ENCODE measurements at places on chromosomes 1 and 21. TPM values are rescaled to one million over a fixed set of nuclear protein-coding genes. Genes with fewer than 3 reads are reported as not detected.

DNA sequence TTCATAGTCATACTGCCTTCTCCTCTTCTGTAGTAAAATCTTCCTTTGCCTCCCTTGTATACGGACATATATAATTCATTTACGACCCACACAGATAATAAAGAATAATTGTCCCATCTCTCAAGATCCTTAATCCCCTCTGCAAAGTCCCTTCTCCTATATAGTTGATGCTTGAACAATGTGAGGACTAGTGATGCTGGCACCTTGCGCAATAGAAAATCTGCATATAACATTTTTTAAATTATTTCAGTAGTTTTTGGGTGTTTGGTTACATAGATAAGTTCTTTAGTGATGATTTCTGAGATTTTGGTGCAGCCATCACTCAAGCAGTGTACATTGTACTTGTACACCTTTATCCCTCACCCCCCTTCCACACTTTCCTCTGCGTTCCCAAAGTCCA, 21.0 kb downstream of the DIRAS3 start:
- no peak overlapping the region for H3K4me3 ChIP-seq
- no peaks in the 10 kb centered on the region for H3K4me1 ChIP-seq
- no peaks in the 10 kb centered on the region for H3K27me3 ChIP-seq
- DNase-seq = no peak

DNA sequence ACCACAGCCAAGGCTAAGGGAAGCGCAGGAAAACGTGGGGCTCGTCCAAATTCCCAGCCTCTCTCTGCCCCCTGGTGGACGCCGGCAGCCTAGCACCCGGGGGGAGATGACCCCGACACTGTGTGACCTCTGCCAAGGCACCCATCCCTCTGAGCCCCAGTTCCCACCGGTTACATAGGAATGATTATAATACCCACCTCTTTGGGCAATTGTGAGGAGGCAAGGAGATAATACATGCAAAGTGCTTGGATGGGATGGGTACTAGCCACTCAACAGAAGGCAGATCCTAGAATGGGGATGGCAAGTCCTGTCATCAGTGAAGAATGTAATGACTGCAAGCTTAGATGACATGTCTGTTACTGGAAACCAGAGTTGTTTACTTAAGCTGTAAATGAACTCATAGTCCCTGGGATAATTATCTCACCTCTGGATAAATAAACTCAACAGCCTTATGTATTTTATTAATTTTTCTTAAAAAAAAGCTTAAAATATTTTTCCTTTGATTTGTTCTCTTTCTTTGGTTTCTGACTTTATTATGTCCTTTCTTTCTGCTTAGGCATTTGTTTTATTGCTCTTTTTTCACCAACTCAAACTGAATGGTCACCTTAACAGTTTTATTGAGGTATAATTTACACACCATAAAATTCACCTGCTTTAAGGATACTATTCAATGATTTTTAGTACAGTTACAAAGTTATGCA, 11.3 kb upstream of the BMP8B start:
- H3K36me3 ChIP-seq = no peaks in the 10 kb centered on the region
- peak; percentile 33 for DNase-seq
- H3K4me1 ChIP-seq = no peaks in the 10 kb centered on the region
- H3K27me3 ChIP-seq = no peaks in the 10 kb centered on the region
- no peak overlapping the region for H3K27ac ChIP-seq

DNA sequence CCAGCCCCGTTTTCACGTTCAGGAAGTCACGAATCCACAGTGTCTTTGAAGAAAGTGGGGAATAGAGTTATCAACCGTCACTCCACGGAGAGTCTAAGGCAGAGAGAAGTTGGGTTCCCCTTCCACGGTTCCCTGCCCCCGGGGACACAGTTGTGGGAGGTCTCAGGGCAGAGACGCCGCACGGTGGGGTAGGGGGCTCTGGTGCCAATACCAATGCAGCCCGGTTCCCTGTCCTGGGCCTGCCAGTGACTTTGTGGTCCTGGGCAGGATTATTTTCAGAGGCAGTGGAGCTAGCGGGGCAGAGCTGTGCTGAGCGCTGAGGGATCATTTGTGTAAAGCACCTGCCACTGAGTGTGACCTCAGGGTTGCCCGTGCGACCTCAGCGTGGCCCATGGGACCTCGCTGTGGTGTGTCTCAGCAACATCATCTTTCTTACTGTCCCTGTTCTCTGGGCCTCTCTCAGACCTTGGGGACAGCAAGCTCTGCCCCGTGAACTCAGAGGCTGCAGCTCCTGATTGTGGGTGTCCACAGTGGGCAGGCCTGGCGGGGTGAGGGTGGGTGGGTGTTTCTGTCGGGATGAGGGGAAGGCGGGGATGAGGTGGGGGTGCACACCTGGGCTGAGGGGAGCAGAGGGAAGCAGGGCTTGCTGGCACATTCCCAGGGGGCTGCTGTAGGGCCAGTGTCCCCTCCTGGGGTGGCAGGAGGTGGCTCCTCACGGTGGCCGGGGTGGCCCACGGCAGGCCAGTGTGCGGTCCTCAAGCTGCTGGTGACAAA, 65.2 kb downstream of the AGPAT3 start:
- no peak overlapping the region for H3K4me3 ChIP-seq
- H3K27ac ChIP-seq = peak overlapping the region; percentile 88
- H3K4me1 ChIP-seq = no peaks in the 10 kb centered on the region
- H3K27me3 ChIP-seq = no peaks in the 10 kb centered on the region
- DNase-seq = no peak

DNA sequence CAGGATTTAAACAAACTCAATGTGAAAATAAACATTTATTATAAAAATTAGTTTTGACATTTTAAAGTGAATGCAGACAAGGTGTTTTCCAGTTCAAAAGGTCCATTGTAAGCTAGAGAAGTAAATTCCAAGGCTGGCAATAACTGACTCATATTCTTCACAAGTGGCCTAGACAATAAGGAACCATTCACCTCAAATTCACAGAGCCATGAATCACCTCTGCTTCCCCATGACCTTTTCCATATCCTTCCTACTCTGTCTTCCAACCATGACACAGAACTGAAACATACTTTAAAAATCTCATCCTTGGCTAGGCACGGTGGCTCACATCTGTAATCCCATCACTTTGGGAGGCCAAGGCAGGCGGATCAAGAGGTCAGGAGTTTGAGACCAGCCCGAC, 24.8 kb downstream of the F11R start:
- H3K4me3 ChIP-seq = no peak overlapping the region
- H3K27me3 ChIP-seq = no peaks in the 10 kb centered on the region
- peaks cover 8% of the 10 kb centered on the region for H3K36me3 ChIP-seq
- no peaks in the 10 kb centered on the region for H3K4me1 ChIP-seq
- no peak overlapping the region for H3K27ac ChIP-seq

- no peak for DNase-seq
- no peaks in the 10 kb centered on the region for H3K4me1 ChIP-seq
- H3K27ac ChIP-seq = no peak overlapping the region
Measured at GRCh38 chr1:175343945-175344344, 151.4 kb upstream of the KIAA0040 start.

The KCNE2 gene
- total RNA-seq = not detected

The HIVEP3 gene
- total RNA-seq = 3.5 TPM

The VASH2 gene
- 2.9 TPM for total RNA-seq

The GUCA2B gene
- total RNA-seq = not detected

The LCE1F gene
- not detected for total RNA-seq

DNA sequence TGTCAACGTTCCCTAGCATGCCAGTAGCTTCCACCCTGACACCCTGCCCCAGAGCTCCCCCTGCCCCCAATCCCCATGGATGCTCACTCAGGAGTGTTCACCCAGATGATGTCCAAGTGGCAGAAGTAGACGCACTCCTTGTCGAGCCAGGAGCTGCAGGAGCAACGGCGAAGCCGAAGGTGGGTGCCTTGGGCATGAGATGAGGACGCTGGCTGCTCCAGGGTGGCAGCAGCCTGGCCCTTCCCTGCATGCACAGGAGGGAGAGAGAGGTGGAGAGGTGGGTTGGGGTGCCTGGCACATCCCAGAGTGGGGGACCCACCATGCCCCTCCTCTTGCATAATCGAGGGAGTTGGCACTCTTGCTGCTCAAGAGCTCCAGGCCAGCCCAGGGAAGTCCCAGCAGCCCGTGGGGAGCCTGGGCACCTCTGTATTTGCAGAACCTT, 502 bp downstream of the EDN2 start:
- no peak overlapping the region for H3K27ac ChIP-seq
- H3K27me3 ChIP-seq = no peaks in the 10 kb centered on the region
- peak overlapping the region; percentile 56 for H3K4me3 ChIP-seq

- H3K27ac ChIP-seq = no peak overlapping the region
- H3K27me3 ChIP-seq = no peaks in the 10 kb centered on the region
- no peaks in the 10 kb centered on the region for H3K36me3 ChIP-seq
- DNase-seq = no peak
- no peak overlapping the region for H3K4me3 ChIP-seq
Measured at GRCh38 chr1:181452746-181453145, 30.6 kb upstream of the CACNA1E start.

GRCh38 chr1:12511516-12512468, 106.2 kb downstream of the DHRS3 start:
- DNase-seq = no peak
- peak overlapping the region; percentile 34 for H3K27ac ChIP-seq
- H3K4me1 ChIP-seq = no peaks in the 10 kb centered on the region
- no peaks in the 10 kb centered on the region for H3K27me3 ChIP-seq
- no peaks in the 10 kb centered on the region for H3K36me3 ChIP-seq

The ZNF648 gene
- not detected for total RNA-seq

DNA sequence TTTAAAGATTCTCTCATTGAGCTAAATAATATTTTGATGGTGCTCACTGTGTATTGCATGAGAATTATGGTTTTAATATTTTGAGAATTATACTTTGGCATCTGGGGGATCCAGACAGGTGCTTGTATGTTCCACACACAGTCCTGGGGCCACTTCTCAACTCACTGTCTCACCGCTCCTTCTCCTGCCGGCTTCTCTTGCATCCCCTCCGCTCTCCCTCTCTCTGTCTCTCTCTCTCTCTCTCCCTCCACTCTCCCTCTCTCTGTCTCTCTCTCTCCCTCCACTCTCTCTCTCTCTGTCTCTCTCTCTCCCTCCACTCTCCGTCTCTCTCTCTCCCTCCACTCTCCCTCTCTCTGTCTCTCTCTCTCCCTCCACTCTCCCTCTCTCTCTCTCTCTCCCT, 32.2 kb upstream of the ZC3H12A start:
- no peaks in the 10 kb centered on the region for H3K36me3 ChIP-seq
- no peaks in the 10 kb centered on the region for H3K4me1 ChIP-seq
- DNase-seq = no peak

The KRTAP15-1 gene
- total RNA-seq = not detected

- DNase-seq = no peak
- H3K27me3 ChIP-seq = no peaks in the 10 kb centered on the region
- no peaks in the 10 kb centered on the region for H3K36me3 ChIP-seq
Measured at GRCh38 chr1:21384620-21385019, 55.3 kb upstream of the NBPF3 start.

GRCh38 chr1:156523801-156524480, 23.4 kb upstream of the MEF2D start:
- no peak overlapping the region for H3K4me3 ChIP-seq
- H3K27me3 ChIP-seq = no peaks in the 10 kb centered on the region
- no peaks in the 10 kb centered on the region for H3K36me3 ChIP-seq

- no peaks in the 10 kb centered on the region for H3K36me3 ChIP-seq
- peak within 1 kb of the TSS; percentile 57 for H3K4me3 ChIP-seq
- H3K27me3 ChIP-seq = no peaks in the 10 kb centered on the region
- peak within 1 kb of the TSS; percentile 84 for H3K27ac ChIP-seq
- H3K4me1 ChIP-seq = peaks cover 5% of the 10 kb centered on the region
Measured at GRCh38 chr1:203475012-203475981, at the start of gene PRELP. Gene PRELP, plus strand, starts transcription at chr1:203475806. Its CDS starts 7,379 bp downstream, at chr1:203483185.

DNA sequence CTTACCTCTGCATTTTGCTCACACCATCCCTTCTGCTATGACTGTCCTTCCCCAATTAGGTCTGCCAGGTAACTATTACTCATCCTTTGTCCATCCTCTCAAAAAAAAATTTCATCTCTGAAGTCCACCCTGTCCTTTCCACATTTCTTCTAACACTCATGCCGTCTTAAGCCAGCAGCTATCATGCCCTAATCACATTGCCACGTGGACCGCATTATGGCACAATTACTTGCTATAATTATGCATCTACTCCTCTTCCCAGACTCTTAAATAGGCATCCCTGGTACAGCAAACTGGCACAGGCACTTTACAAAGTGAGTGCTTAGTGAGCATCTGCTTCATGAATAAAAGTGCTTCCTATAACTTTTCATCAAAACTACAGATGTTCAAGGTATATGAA, 295.4 kb upstream of the ESRRG start:
- H3K36me3 ChIP-seq = no peaks in the 10 kb centered on the region
- no peaks in the 10 kb centered on the region for H3K4me1 ChIP-seq
- H3K27ac ChIP-seq = no peak overlapping the region
- H3K27me3 ChIP-seq = no peaks in the 10 kb centered on the region
- DNase-seq = no peak

DNA sequence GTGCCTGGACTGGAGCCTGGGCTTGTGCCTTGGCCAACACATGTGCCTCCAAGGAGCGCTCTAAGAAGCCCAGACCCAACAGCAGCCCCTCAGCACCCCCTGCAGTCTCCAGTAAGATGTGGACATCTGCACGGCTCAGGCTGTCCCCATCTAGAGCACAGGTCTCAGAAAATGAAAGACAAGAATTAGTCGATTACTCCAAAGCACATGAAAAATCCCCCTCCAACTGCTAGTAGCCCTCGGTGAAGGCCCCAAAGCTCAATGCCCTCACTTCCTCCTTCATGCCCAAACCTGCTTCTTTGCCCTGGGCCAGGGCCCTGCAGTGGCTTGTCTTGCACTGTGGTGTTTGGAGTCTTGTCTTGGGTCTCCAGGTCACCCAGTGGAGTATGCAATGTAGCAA, 21.9 kb upstream of the ERO1B start:
- no peaks in the 10 kb centered on the region for H3K36me3 ChIP-seq
- no peaks in the 10 kb centered on the region for H3K27me3 ChIP-seq
- no peak overlapping the region for H3K27ac ChIP-seq
- no peaks in the 10 kb centered on the region for H3K4me1 ChIP-seq
- DNase-seq = no peak
- H3K4me3 ChIP-seq = no peak overlapping the region
